ENCODE measurements at places on chromosomes 2 and 18.

DNA sequence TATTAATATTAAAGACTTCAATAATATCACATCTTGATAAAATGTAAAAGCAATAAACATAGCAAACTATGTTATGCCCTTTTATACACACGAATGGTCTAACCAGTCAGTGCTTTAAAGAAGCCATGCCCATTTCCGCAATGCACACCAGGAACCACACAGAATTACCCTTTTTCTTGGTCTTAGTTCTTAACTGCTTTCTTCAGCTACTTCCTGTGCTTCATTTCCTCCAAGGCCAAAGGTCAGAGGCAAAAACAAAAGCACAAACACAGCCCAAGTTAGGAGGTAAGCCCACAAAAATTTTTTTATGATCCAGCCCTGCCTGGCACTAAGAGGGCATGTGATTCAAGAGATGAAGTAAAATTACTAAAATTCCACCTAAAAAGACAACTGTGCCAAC, 267.2 kb downstream of the FBXO15 start:
- DNase-seq, result no peak

DNA sequence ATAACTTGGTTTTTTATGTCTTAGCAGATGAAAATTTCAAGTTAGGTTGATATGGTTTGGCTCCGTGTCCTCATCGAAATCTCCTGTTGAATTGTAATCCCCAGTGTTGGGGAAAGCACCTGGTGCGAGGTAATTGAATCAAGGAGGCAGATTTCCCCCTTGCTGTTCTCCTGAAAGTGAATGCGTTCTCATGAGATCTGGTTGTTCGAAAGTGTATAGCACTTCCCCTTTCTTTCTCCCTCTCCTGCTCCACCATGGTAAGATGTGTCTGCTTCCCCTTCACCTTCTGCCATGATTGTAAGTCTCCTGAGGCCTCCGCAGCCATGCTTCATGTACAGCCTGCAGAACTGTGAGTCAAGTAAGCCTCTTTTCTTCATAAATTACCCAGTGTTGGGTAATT, 242.1 kb upstream of the TNP1 start:
- no peak for DNase-seq

GRCh38 chr18:2256577-2256976, 314.7 kb downstream of the METTL4 start:
- DNase-seq, result no peak

DNA sequence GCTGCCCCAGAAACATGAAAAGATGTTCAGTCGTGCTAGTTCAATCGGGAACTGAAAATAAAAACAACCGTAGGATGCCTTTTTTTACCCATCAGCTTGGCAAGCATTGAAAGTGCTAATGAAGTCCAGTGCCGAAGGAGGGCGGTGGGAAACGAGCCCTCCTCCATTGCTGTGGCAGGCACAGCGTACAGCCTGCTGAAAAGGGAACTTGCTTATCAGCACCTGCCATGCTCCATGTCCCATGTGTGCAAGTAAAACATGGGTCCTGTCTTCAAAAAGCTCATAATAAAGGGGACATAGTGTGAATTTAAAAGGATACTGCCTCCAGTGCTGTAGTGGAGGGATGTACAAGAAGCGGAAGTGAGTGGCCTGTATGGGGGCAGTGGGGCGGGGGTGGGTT, 82.4 kb downstream of the ARMC9 start:
- DNase-seq, result no peak

DNA sequence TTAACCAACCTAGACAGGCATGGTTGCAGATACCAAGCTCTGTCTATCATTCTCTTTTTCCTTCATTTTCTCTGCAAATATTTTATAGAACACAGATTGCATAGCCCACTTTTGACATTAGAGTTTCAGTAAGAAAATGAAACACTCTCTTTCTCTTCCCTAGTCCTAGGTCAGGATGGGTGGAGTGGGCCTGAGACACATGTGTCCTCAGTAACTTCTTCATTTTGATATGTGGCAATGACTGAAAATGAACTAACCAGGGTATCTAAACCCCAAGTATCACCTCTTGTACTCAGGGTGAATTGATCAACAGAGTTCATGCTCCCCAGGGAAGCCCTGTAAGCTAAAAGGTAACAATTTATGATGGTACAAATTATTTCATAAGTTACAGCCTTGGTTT, 37.0 kb upstream of the KYNU start:
- no peak for DNase-seq

GRCh38 chr18:41121116-41121826, 833.8 kb upstream of the PIK3C3 start:
- DNase-seq, result no peak

DNA sequence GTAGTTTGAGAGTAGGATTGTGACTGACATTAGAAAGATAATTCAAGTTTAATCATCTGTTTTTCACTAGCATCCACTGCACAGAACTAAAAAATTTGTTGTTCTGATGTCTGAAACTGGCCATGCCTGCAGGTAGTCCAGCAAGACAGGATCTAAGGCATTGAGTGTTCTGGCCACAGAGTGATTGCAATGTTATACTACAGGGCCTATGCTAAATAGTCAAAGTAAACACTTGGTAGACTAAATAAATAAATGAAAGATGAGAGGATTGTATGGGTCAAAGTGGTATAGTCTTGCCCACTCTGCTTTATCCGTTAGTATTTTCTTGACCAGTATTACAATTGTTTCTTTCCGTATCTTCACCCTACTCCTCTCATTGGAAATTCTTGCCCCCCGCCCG, 27.6 kb upstream of the FANCL start:
- no peak for DNase-seq

DNA sequence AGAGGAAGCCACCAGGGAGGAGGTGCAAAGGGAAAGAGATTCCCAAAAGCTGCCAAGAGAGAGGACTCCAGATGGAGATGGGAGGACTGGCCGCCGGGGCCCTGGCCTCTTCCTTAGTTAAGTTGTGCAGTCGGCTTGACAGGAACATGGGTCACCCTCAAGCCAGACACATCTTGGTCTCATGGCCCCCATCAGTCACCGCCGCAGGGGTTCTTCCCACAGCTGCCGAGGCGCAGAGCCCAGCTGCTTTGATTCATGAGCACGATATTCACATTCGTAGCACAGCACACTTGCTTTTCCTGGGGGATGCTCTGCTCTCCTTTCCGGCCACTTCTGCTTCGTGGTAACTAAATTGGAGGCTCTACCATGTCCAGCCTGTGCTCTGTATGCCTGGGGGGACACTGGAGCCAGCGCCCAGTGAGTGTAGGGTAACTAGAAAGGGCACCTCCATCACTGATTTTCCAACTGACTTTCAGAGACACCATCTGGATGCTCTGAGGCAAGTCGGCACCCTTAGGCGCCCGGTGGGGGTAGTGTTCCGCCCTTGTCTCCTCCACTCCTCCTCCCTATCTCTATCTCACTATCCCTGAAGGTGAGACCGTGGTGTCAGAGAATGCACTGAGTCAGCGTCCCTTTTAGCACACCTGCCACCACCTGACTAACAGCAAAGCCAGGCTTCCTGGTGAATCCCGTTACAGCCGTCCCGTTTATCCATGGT, 13.3 kb downstream of the TWIST2 start:
- no peak for DNase-seq

GRCh38 chr2:134586326-134586965, 132.4 kb downstream of the TMEM163 start:
- no peak for DNase-seq

DNA sequence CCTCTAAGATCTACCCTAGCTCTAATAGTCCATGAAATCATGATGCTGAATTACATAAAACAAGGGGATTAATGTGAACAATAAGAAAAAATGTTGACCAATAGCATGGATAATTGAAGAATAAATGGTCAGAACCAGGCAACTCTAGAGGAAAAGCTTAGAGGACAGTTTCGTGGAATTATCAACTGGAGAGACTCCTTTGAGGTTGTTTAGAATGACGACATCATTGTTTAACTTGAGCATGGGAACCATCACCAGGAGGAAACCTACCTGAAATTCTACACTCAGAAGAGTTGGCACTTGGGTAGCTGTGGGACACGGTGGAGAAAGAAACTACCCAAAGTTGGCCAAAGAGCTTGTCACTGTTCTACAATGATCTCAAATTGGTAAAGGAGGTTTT, 179.2 kb upstream of the EPAS1 start:
- DNase-seq, result no peak

- DNase-seq, result peak; percentile 60
Measured at GRCh38 chr18:45844938-45845337, 19.5 kb downstream of the SIGLEC15 start.

GRCh38 chr2:230008708-230009066, 60.0 kb downstream of the SLC16A14 start:
- no peak for DNase-seq

DNA sequence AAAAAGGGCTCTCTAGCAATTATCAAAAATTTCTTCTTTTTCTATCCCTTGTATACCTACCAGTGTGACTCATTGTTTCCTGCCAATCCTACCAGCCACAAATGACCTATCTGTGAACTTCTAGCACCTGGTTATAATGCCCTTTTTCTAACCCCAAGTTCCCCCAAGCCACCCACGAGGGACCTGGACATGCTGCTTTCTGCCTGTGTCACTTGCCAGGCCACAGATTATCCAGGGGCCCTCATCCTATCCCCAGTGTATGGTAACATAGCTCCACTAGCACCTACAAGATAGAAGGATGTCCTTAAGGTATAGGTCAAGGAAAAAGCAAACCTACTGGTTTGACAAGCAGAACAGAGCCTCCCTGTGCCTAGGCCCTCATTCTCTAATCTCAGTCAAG, 26.8 kb downstream of the AAK1 start:
- DNase-seq, result no peak

DNA sequence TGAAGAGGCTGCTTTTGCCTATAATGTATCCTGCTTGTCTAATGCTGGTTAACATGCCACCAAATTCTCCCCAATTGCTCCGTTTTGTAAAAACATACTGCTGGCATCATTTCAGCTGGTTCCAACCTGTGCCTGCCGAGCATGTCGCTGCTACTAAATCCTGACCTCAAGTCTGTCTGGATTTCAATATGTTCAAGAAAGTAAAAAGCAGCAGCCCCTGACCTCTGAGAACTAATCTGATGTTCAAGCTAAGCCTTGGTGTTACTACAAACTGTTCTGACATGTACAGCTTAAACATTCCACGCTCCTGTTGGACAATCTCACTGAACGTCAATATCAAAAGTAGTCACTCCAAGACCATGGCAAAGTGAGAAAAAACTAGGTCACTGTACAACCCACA, 46.3 kb downstream of the SFT2D3 start:
- no peak for DNase-seq

DNA sequence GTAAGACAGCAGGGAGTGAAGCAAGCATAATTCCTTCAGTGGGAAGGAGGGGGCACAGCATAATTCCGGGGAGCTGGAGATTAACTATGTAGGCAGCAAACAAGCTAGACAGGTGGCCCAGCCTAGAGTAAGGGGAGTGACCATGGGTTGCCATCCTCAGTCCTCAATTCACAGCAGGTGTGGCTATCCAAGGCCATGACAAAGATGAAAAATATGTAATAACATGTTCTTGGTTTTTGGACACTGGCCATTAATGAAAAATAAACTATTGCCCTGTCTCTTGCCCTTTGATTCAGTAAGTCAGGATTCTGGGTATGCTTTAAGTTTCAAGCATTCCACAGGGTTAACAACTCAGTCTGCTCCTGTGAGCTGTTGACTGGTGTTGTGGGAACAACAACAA, 65.0 kb downstream of the CYP1B1 start:
- DNase-seq, result no peak

- no peak for DNase-seq
Measured at GRCh38 chr2:120305296-120305695, 40.6 kb upstream of the INHBB start.

- no peak for DNase-seq
Measured at GRCh38 chr2:199742884-199743283, 108.1 kb downstream of the FTCDNL1 start.

GRCh38 chr2:85554980-85555612, 6.2 kb downstream of the GGCX start:
- DNase-seq, result no peak

GRCh38 chr2:36469106-36469477, 113.5 kb downstream of the CRIM1 start:
- DNase-seq, result no peak

- no peak for DNase-seq
Measured at GRCh38 chr2:220701115-220701514, 871.0 kb downstream of the EPHA4 start.

DNA sequence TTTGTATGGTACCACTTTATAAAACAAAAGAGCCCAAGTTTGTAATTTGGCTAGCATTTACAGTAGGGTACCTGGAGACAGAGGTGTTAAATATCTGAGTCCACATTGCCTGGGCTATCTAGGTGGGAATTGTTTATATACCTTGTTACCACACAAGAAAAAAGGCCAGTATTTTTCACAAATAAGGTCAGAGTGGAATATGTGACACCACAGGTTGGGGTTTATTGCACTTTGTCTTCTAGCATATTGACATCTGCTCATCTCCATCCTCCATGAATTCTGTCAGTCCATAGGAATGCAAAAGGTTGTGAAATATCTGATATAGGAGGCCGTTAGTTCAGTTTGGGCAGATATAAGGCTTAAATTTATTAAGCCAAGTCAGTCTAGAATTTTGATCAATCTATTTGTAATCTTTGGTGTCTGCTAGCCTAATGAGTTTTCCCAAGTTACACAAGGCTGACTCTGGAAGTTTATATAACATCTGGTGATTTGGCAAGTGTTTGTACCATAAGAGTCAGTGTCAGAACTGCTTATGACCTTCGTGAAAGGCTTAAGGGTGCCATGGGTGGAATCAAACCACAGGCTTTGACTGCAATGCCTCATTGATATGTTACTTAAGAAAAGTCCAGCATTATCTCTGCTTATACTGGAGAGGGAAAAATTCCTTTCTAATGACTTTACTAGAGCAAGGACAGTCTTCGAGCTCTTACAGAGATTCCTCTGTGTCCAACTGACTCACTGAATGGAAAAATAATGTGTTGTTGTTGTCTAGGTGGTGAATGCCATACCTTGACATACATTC, 11.3 kb upstream of the DPP4 start:
- no peak for DNase-seq

DNA sequence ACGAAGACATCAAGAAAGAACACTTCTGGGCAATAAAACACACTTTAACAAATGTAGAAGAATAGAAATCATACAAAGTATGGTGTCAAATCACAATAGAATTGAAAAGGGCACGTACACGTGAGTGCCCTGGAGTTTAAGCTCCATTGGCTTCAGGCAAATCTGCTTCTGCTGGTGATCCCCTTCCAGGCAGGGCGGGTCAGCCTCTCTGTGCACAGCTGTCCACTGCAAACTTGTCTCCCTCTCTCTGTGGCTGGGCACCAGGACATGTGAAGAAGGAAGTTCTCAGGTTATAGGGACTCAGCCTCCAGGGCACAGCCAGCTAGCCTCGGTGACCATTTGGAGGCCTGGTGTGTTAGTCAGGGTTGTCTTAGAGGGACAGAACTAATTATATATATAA, 66.0 kb downstream of the ST3GAL5 start:
- no peak for DNase-seq

- no peak for DNase-seq
Measured at GRCh38 chr2:238868616-238869292, 20.9 kb downstream of the TWIST2 start.

GRCh38 chr18:59898093-59898492, 1.7 kb upstream of the PMAIP1 start:
- no peak for DNase-seq

DNA sequence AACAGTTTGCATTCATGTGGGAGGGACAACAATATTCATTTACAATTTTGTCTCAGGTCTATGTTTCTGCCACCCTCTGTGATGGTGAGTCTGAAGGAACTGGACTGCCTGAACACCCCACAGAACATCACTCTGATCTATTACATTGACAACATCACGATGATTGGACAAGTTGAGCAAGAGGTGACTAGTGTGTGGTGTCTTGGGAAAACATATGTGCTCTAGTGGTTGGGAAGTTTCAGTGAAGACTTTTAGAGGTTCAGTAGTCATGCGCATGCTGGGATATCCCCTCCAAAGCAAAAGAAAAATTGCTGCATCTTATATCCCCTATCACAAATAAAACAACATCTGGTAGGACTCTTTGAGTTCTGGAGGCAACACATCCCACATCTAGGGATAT, 18.6 kb upstream of the CTLA4 start:
- DNase-seq, result no peak
